NCI-H1930 (cell line): ENCODE measurements at places on chromosomes 7 and 10.

DNA sequence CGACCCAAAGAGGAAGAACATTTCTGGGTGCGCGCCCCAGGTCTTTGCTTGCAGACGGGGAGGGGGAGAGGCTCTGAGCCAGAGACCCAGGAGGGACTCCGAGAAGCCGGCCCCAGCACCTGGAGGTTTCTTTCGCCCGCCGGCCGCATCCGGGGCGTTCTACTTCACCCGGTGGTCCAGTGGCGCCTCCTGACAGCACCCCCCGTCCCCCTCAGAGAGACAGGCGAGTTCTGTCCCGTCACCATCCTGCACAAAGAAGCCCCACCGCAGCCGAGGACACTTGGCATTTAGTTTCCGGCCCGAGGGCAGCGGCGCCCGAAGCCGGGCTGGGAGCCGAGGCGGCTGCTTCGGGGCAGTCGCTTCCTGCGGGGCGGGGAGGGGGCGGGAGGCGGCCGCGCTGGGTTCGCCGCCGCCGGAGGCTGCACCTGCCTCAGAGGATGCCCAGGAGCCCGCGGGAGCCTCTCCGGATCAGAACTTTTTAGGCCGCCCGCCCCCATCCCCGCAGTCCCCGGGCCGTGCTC is at the start of gene TMEM178B:
Gene TMEM178B, plus strand, starts transcription at position 424 of the 521 bp plus-strand sequence.
- DNase-seq: peak; percentile 50

DNA sequence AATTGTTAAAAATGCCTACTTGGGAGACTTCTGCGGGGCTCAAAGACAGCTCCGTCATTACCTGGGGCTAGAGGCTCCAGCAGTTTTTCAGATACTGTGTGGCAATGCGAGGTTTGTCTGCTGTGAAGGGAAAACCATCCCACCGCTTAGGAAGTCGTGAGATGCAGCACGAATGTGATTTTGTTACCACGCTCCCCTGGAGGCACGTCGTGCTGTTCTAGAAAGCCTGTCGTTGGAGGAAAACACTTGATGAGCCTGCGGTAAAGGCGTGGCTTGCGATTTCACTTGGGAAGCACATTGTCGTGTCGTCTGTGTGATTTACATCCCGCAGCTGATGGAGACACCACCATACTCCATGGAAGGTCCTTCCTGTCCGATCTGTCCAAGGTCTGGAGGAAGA is 39.3 kb downstream of the CAMK1D start:
- DNase-seq: no peak

GRCh38 chr7:2028733-2029132 is 204.0 kb downstream of the MAD1L1 start:
- DNase-seq: no peak

DNA sequence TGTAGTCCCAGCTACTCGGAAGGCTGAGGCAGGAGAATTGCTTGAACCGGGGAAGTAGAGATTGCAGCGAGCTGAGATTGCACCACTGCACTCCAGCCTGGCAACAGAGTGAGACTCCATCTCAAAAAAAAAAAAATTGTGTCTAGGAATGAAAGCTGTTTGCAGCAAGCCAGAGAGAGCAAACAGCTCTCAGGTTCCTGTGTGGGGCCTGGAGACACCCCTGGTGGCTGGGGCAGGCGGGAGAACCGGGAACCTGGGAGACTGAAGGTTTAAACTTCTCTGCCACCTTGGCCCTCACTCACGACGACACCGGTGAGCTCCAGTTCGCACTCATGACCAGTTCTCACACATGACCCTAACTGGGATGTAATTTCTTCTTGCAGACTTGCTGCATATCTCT is 13.2 kb upstream of the UNCX start:
- DNase-seq: no peak

GRCh38 chr10:86536294-86536861 is 14.8 kb upstream of the WAPL start:
- DNase-seq: no peak

DNA sequence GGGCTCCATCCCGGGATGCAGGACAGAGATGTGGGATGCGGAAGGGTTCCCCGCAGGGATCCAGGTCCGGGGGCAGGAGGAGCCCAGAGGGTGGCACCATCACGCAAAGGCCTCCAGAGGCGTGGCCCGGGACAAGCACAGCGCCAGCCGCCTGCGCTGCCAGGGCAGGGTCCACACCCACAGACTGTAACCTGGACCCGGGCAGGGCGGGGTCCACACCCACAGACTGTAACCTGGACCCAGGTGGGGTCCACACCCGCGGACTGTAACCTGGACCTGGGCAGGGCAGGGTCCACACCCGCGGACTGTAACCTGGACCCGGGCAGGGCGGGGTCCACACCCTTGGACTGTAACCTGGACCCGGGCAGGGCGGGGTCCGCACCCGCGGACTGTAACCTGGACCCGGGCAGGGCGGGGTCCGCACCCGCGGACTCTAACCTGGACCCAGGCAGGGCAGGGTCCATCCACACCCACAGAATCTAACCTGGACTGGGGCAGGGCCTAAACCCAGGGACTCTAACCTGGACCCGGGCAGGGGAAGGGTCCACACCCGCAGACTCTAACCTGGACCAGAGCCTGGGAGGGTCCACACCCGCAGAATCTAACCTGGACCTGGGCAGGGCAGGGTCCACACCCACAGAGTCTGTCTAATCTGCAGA is 37.5 kb upstream of the SUN1 start:
- DNase-seq: no peak

GRCh38 chr7:127391591-127392181 is 822 bp downstream of the ZNF800 start:
- DNase-seq: no peak

- DNase-seq: no peak
These were observed 675 bp downstream of the IL6 start for GRCh38 chr7:22727714-22728035.

- no peak for DNase-seq
These were observed 1.5 kb upstream of the RALA start for GRCh38 chr7:39621784-39622411.

DNA sequence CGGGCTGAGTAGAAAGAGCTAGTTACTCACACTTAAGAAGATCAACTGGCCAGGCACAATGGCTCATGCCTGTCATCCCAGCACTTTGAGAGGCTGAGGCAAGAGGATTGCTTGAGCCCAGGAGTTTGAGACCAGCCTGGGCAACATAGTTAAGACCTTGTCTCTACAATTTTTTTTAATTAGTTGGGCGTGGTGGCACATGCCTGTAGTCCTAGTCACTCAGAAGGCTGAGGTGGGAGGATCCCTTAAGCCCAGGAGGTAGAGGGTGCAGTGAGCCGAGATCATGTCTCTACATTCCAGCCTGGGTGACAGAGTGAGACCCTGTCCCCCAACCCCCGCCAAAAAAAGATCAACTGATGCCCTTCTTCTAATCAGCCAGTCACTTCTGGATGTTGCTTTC is 74.6 kb upstream of the ATP6V0A4 start:
- DNase-seq: no peak

GRCh38 chr7:2019711-2020511 is 212.8 kb downstream of the MAD1L1 start:
- DNase-seq: no peak
